EH (cell line): ENCODE measurements at places on chromosomes 1 and 21.
A peak's percentile ranks its signal among the peaks of the same experiment; 100 is the strongest.

- peak; percentile 80 for DNase-seq
Observed at GRCh38 chr1:79859212-79859948, 852.9 kb upstream of the ADGRL4 start.

DNA sequence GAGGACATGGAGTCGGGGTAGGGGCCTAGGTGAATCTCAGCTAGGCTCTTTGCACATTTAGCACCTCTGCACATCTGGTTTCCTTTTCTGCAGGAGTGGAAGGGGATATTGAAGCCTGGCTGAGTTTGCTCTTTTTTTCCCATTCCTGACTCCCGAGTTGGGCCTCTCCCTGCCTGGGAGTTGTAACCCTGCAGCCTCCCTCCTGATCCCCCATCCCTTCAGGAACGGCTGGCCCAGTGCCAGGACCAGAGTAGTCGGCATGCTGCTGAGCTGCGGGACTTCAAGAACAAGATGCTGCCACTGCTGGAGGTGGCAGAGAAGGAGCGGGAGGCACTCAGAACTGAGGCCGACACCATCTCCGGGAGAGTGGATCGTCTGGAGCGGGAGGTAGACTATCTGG is 836 bp downstream of the OLFML3 start:
- DNase-seq = peak; percentile 59

GRCh38 chr1:176575991-176576390 is 113.0 kb downstream of the PAPPA2 start:
- DNase-seq = no peak

- no peak for DNase-seq
Observed at GRCh38 chr1:85707267-85707989, 805 bp downstream of the ZNHIT6 start.

DNA sequence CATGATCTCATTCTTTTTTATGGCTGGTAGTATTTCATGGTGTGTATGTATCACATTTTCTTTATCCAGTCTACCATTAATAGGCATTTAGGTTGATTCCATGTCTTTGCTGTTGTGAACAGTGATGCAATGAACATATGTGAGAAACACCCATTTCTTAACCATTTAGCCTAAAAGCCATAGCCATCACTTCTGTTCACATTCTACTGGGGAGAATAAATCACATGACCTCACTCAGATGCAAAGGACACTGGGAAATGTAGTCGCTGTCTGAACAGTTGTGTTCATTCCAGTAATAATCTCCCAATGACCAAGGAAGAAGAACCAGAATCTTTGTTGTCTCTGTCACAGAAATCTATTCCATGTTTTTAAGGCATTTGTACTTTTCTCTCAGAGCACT is 15.1 kb upstream of the PLA2G2E start:
- peak; percentile 3 for DNase-seq

DNA sequence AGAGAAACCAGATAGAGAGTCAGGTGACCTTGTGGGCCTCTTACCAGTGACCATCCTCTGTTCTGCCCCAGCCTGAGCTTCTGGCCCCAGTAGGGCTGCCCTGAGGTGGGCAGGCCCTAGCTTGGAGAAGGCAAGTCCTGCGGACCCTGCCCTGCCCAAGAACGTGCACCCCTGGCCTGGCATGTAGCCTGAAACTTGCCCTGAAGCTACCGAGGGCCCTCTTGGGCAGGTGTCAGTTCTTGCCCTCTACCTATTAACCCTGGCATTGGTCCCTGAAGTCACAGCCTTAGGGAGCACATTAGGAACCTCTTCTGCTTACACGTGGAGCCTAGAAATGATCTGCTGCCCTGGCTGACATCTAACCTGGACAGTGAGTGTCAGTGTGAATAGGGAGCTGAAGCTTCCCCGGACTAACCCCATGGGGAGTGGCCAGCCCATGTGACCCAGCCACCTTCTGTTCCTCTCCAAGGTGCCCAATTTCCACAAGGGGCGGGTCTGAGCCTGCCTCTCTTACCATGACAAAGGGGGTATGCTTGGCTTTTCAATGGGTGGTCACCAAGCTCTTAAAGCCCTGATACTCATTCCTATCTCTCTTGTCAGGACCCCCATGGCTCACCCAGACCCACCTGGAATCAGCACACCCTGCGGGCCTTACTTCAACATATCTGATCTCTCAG is 163.0 kb downstream of the ZSCAN20 start:
- DNase-seq = no peak

DNA sequence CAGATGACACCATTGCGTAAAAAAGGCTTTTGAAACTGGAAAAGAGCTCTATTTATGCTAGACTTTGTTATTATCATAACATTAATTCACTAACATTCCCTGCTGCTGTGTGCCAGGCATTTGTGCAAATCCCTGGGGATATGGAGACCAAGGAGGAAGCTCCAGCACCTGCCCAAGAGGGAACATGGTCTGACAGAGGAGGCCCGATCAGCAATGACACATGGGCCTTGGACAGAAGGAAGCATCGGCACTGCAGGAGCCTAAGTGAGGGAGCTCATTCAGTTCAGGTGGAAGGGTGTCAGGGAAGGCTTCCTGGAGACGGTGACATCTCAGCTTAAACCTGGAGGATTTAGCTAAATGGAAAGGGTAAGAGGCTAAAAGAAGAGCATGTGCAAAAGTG is 13.9 kb downstream of the CAMK2N1 start:
- DNase-seq = no peak

GRCh38 chr1:153921803-153922075 is 1.0 kb downstream of the GATAD2B start:
- DNase-seq = no peak

GRCh38 chr1:33173091-33173490 is 8.8 kb downstream of the TRIM62 start:
- DNase-seq = no peak

GRCh38 chr1:84960371-84960770 is 36.5 kb downstream of the MCOLN2 start:
- DNase-seq = peak; percentile 91

- DNase-seq = no peak
Observed at GRCh38 chr1:61743431-61743705, 1.1 kb downstream of the PATJ start.

DNA sequence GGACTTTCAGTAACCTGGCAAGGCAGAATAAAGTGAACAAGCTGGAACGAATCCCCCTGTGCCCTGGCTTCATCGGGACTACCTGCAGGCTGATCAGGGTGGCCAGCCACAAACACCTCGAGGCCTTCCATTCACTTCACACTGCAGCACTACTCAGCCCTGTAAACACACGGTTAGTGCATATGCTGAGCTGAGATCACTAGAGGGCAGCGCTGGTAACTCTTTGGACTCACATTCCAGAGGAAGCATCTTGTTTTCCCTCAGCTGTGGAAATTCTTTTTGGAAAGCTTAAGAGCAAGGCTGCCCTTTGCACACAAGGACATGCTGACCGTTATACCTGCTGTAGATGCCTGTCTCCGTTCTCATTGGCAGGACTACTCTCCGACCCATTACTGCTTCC is 32.1 kb downstream of the PCSK9 start:
- DNase-seq = peak; percentile 70

DNA sequence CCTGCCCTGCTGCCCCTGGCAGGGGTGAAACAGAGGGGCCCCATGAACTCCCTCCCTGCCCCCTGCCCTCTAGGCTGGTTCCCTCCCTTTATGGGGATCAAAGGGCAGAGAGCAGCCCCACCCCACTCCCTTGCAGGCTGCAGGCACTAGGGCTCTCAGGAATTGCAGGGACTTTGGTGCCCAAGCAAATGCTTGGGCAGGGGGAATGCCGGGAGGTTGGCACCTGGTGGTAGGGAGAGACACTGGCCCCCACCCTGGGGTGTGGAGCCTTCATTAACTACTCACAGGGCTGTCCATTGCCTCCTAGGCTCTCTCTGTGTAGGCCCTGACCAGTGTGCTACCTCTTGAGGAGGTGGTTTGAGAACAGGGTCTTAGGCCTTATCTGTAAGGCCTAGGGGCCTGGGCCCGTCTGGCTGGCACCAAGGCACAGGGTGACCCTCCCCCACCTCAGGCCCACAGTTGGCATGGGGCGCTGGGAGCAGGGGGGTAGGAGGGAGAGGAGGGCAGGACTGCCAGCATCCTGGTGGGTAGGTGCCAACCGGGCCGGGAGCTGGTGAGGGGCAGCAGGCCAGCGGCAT is 4.7 kb downstream of the ZBTB7B start:
- DNase-seq = no peak

- no peak for DNase-seq
Observed at GRCh38 chr1:55057270-55057955, 18.1 kb downstream of the PCSK9 start.

GRCh38 chr1:29853716-29854330 is 617.5 kb downstream of the PTPRU start:
- no peak for DNase-seq

GRCh38 chr1:211148366-211148765 is 14.4 kb upstream of the KCNH1 start:
- DNase-seq = no peak

DNA sequence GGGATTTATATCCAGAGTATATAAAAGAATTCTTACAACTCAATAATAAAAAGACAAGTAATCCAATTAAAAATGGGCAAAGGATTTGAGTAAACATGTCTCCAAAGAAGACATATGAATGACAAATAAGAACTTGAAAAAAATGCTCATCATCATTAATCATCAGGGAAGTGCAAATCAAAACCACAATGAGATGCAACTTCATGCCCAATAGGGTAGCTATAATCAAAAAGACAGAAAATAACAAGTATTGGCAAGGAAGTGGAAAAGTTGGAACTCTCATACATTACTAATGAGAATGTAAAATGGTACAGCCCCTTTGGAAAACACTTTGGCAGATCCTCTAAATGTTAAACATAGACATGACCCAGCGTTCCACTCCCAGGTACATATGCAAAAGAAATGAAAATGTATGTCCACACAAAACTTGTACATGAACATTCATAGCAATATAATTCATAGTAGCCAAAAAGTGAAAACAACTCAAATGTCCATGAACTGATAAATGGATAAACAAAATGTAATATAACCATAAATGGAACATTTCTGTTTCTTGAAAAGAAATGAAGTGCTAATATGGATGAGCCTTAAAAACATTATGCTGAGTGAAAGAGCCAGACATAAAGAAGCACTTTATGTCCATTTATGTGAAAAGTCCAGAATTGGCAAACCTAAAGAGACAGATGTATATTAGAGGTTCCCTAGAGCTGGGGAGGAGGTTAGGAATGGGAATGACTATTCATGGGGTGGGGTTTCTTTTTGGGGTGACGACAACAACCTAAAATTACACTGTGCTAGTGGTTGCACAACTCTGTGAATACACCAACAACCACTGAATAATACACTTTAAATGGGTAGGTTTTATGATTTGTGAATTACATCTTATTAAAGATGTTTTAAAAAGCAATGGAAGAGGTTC is 259.7 kb downstream of the RHOU start:
- DNase-seq = no peak

GRCh38 chr1:217563179-217563578 is 67.7 kb downstream of the GPATCH2 start:
- DNase-seq = no peak

DNA sequence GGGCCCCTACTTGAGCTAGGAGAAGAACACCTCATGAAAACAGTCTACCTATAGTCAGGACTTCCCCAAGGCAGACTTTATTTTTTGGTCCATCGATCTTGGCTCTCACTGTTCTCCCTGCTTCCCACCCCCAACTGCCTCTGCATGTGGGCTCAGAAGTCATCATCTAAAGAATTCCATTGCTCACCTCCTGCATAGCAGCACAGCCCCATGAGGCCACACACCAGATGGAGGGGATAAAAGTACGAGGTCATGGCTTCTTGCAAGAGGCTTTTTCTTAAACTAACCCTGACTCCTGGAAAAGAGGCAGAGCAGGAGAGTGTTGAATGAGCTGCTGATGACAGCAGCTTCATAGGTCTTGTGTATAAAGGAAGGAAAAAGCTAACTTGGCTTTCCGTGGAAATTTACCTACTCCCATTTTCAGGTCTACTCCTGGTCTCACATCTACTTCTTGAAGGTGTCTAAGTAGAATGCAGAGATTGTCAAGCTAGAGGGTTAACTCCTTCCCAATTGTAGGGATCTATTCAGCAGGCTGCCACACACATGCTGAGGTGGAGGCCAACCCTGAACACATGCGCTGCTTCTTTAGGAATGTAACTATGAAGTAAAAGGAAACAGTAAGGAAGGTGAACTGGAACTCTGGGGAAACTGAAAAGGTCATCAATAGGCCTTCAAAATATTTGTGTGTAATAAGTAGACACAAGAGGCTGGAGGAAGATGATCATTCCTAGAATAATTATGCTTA is 18.7 kb downstream of the WNT2B start:
- peak; percentile 72 for DNase-seq

- DNase-seq = no peak
Observed at GRCh38 chr21:36217743-36218142, 61.1 kb downstream of the DOP1B start.

DNA sequence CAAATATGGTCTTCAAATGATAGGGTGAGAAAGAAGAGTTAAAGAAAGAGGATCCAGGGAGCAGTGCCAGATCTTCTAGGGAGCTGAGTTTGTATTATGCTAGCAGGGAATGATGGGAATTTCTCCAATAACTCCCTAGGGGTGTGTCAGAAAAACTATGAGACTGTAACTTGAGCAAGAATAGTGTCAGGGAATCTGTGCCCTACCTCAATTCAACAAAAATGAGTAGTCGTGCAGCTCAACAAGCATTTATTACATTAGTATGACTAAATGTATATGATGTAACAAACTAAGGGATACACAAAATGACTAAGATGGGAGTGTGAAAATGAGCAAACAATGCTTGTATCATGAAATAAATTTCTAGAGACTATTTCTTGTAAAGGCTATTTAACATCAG is 24.2 kb downstream of the SPAG17 start:
- DNase-seq = peak; percentile 14

GRCh38 chr21:42427809-42428419 is 24.2 kb downstream of the UBASH3A start:
- no peak for DNase-seq

DNA sequence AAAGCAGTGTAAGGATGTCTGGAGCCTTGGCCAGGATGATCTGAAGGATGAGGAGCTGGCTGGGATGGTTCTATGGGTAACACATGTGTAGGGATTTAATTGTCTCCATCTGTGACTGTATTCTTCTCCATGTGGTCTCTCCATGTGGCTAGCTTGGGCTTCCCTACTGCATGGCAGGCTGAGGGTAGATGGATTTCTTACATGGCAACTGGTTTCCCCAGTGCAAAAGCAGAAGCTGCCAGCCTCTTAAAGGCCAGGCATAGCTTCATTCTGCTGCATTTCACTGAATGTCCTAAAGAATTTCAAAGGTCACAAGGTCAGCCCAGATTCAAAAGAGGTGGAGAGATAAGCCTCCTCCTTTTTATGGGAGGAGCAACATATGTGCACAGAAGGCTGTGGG is 61.7 kb downstream of the XCL2 start:
- DNase-seq = peak; percentile 29

GRCh38 chr1:69180358-69180757 is 387.4 kb upstream of the LRRC7 start:
- no peak for DNase-seq
